ENCODE measurements at places on chromosomes 7 and 10.
A peak's percentile ranks its signal among the peaks of the same experiment; 100 is the strongest.

GRCh38 chr7:70710651-70711050 lies 421.3 kb upstream of the GALNT17 start:
- no peak for DNase-seq

- no peak for DNase-seq
Measured at GRCh38 chr10:6811153-6811552, 231.1 kb upstream of the PRKCQ start.

- DNase-seq = no peak
Measured at GRCh38 chr10:7956508-7956907, 98.0 kb upstream of the GATA3 start.

- no peak for DNase-seq
Measured at GRCh38 chr7:91344911-91345310, 80.7 kb downstream of the FZD1 start.

DNA sequence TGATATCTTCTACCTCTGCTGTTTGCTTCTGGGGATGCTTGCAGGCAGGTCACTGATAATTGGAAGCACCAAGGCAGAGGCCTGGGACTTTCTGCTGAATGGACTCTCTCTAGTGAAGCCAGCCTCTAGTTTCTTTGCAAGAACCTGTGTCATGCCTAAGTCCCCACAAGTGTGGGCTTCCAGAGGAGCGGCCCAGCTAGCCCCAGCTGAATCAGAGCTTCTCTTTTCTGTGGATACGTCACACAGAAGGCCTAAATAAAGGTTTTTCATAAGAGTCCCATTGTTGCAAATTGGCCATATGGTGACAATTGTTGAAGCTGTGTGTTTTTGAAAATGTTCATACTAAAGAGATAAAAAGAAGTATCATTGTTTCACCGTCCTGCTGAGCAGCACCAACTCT lies 6.8 kb upstream of the OPALIN start:
- no peak for DNase-seq

DNA sequence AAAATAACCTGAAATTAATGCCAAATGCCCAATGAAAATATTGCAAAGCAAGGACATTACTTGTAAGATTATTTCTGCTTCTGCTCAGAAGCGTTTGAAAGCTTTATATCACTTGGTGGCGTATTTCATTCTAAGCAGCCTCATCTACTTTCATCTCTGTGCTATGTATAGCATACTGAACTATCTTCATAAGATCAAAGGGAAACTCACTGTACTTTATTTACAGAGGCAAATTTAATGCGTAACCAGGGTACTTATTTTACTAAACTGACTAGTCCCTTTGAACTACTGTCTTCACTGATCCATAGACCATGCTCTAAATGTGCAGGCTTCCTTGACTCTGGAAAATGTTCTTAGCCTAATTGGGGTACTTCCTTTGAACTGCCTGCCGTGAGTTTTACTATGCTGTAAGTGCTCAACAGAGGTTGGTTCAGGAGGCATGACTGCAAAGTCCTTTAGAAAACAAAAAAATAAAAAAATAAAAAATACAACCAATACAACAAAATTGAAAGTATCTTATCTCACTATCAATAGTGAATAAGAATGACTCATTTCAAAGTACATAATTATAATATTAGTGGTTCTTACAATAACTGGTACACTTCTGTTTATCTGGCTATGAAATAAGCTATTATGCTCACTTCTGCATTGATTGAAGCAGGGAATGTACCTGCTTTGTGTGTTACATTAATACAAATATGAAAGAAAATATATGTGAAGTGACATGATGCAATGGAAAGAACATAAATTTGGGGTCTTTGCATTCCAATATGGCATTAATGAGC lies 41.0 kb upstream of the TSPAN12 start:
- no peak for DNase-seq

DNA sequence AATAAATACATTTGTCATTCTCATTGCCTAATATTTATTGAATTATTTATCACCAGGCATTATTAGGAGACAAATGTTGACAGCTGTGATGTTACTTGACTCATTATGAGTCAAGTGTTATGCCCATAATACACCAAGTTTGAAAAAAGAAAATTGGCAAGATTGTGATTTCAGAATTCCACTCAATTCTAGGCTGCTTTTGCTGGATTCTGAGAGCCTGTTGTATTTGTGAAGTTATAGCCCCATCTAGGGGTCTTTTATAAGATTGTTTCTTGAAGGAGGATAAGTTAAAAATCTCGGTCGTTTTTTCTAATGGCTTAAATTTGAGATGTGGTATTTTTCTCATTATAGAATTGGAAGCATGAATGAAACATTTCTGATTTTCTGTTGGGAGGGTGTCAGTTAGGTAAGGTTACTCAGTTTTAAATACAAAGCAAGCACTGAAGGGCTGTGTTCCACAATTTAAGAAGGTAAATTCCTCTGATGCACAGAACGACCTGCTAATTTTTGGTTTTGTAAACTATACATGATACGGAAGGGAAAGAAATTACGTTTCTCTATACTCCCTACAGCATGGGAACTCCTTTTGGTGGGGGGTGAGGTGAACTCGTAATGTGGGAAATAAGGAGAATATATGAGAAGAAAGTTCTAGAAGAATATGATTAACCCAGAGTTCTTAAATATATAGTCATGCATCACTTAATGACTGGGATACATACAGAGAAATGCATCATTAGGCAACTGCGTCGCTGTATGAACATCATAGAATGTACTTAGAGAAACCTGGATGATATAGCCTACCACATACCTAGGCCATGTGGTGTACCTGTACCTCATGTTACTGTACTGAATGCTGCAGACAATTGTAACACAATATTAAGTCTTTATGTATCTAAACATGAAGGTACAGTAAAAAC lies 2.6 kb downstream of the STK31 start:
- no peak for DNase-seq

DNA sequence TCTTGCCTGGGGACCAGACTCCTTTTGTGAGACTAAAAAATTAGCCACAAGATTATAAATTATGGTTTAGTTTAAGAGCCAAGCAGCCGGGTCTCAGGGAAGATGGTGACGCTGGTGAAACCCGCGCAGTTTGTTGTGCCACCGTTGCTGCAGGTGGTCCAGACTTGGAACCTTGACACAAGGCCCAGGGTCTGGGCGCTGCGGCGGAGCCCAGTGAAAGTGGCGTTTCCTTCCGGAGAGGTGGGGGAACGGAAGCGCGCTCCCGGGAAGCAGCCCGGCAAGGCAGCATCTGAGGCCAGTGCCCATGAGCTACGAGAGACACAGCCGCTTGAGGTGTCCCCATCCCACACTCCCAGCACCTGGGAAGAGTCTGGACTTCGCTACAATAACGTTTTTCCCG lies 131.6 kb downstream of the SKIDA1 start:
- DNase-seq = no peak

- no peak for DNase-seq
Measured at GRCh38 chr10:130463104-130463875, 327.1 kb downstream of the GLRX3 start.

DNA sequence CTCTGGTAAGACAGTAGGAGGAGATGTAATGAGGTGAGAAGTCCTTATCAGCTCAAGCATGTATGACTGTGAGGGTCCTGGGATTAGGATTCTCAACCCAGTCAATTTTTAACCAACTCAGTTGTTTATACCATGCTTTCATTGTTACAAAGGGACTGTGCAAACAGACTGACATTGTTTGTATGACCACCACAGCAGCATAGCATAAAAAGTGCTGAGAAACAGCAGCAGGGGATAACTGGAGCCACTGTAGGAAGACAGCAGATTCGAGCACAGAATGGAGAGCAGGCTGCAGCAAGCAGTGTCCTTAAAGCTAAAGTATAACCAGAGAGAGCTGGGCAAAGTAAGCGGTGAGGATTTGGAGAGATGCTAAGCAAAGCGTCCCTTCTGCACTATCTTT lies 829.5 kb downstream of the REEP3 start:
- DNase-seq = no peak

DNA sequence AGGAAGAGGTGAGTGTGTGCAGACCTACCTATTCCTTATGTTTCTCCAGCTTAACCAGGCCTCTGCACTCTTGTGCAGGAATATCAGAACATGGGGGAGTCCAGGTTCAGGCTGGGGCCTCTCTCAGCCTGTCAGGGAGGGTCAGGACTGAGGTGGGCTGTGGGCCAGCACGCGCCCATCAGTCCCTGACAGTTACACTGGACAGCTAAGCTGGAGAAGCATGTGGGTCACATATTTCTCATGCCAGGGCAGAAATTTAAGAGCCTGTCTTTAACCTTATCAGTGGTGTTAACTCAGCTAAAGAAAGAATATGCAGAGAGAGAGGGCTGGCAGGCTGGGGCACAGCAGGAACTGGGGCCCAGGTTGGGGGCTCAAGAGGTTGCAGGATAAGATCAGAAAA lies 8.7 kb upstream of the POLD2 start:
- no peak for DNase-seq

GRCh38 chr7:14024406-14024805 lies 34.9 kb upstream of the ETV1 start:
- DNase-seq = no peak

- DNase-seq = no peak
Measured at GRCh38 chr7:70380421-70381015, 751.4 kb upstream of the GALNT17 start.

DNA sequence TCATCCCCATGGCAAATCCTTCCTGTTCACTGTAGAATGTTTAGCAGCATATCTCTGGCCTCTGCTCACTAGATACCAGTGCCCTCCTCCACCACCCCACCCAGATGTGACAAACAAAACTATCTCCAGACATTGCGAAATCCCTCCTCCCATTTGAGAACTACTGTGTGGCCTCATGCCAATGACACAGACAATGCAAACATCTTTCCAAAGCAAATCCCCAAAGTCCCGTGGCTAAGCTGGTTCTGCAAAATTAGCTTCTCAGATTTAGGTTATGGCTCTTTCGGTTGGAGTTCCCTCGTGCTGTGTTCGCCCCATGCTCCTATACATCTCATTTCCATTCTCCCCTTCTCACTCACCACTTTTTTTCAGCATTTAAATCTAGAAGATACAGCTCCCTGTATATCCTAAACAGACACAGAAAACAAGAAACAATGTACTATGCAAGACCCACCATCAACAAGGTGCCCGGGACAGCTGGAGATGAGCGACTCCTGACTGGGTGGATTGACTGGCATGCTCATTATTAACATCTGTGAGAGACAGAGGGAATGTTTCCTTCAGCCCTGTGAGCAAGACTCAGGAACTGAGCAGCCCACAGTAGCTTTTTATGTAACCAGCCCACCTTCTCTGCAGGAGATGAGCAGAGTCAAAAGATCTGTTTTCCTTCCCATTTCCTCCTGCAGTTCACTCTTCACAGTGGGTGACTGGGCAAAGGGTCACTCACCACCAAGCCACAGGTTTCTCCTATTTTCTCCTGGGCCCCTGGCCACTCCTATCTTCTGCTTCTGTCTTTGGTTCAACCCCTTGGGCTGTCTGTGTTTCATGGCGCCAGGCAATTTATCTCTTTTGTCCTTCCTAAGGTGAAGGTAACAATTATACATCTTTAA lies 225.7 kb upstream of the AOAH start:
- DNase-seq = no peak

DNA sequence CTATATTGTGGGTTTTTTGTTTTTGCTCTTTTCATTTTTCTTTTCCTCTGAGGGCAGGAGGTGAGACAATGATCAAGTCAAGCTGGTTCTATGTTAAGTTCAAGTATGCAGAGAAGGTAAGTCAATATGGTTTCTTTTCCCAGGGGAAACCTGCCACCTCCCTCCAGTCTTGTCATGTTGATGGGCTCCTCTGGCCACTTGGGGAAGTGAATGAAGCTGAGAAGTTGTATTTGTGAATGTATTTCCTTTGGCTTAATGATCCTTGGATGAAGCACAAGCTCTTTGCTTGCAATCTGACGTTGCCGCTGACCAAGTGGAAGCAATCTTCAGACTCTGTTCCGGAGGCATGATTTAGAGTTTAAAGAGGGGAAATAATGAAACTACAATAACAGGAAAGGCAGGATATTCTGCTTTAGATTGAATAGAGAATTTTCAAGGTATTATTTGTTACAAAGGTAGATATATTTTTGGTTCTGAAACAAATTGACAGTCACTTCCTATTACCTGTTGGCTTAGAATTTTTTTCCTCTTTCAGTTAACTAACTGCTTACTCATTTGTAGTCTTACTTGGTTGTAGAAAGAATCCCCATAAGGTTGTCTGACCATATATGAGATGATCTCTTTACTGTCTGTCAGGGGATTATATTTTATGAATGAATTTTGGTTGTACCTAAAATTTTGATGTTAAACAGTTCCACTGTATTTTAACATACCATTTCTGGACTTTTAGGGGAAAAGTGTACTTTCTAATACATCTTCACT lies 369.6 kb downstream of the AUTS2 start:
- DNase-seq = peak; percentile 17

DNA sequence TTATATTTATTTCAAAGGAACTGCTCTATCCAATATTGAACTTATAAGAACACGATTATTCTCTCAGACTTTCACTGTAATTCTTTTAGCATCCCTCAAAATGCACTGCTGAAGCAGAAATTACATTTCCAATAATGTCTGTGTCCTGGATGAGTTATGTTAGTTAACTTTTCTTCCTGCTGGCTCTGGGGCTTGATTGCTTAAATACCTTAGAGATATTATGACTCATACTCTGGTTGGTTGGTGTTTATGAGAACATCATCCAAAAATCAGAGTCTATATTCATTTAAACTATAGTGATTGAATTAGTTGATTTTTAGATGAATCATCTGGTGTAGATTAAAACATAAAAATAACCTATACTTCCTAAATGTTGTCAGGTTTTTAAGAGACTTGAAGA lies 246.3 kb upstream of the VWC2 start:
- no peak for DNase-seq

DNA sequence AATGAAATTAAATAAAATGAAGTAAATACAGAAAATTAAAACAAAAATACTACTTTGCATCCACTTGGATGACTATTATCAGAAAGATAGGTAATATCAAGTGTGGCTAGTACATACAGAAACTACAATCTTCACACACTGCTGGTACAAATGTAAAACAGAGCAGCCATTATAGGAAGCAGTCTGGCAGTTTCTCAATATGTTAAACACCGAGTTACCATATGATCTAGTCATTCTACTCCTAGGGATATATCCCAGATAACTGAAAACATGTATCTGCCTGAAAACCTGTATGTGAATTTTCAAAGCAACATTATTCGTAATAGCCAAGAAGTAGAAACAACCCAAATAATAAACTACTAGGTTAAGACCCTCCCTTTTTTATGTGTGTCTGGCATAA lies 33.4 kb downstream of the LARP4B start:
- DNase-seq = no peak

- no peak for DNase-seq
Measured at GRCh38 chr7:86889501-86889900, 170.0 kb downstream of the ELAPOR2 start.

DNA sequence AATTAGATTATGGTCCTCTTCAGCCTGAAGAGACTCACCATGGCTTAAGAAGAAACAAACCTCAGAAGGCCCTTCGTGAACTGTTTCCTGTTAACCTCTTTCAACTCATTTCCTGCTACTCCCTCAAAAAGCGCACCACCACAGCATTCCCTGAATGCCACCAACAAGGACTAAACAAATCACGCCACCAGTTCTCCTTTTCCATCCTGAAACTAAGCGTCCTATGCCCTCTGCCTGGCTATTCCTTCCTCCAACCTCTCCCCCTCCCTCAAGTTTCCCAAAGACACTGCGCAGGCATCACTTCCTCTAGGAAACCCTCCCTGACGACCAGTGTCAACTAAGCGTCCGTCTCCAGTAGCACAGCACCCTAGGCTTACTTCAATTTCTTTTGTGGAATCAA lies 12.0 kb downstream of the YWHAG start:
- no peak for DNase-seq

- DNase-seq = peak; percentile 25
Measured at GRCh38 chr10:131049016-131049415, 262.5 kb downstream of the TCERG1L start.

- no peak for DNase-seq
Measured at GRCh38 chr10:133420579-133420978, 3.8 kb downstream of the SPRN start.

Measured in iPS DF 19.7 (cell line).